ENCODE measurements at places on chromosomes 7 and 10.

DNA sequence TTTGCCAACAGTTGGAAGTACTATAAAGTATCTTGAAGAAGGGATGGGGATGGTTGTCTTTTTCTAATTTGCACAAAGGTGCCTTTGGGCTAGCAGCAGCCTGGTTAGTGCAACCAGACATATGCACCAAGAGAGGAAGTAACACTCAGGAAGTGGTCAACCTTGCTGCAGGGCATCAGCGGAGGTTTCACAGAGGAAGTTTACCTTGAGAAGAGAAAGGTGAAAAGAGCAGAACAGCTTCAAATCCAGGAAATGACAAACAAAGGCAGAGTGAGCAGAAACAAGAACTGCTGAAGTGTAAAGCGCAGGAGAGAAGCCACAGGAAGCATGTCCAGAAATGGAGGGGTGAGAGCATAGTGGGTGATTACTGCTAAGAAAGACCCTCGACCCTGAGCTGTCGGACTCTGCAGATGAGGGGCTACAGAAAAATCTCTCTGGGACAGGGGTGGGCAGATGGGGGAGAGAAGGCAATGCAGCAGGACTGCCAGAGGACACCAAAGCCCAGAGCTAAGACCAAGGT lies 66.9 kb downstream of the STK17A start:
- DNase-seq, result no peak

DNA sequence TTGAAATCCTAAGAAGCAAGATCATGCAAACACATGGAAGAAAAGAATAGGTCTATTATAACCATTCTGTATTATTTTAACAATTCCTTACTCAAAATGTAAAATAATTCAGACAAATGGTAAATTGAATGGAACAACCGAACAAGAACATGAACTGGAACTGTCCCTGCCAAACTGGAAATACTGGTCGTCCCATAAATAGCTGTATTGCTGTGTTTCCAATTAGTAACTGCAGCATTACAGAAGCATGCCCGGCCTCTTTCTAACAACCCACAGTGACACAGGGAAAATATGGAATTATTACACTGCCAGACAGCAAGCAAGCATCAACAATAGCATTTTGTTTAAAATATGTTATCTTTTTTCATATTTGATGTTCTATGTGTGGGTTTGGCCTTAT lies 1138.5 kb upstream of the PHF14 start:
- no peak for DNase-seq

DNA sequence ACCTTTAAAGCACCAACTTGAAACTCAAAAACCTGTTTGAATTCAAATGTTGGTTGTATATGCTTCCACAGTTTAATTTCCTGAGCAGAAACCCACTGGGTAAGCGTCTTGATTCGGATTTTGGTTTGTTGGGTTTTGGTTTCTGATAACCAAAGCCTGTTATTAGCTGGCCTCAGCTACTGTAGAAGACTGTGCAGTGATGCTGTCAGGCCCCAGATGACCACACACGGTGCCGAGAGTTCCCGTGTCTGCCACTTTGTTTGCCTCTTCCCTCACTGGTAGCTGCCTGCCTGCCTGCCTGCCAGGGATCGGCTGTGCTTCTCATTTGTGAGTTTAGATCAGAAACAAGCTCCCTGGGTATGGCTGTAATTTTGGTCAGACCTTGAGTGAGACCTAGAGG lies 5.6 kb downstream of the MDH2 start:
- no peak for DNase-seq

- DNase-seq, result no peak
Measured at GRCh38 chr7:23712368-23713284, 2.6 kb downstream of the STK31 start.

- no peak for DNase-seq
Measured at GRCh38 chr7:129095258-129095657, 40.3 kb upstream of the TNPO3 start.

DNA sequence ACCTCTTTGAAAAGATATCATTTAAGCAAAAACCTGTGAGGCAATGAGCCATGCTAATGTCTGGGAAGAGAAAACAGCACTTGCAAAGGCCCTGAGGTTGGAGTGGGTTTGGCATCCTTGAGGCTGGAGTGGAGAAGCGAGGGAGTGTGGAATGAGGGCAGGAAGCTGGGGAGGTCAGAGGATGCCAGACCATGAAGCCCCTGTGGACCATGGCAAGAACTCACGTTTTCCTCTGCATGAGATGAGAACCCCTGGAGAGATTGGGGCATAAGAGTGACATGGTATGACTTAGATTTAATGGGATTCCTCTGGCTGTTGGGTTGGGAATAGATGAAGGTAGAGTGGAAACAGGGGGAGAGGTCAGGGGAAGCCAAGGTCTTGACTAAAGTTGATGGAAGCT lies 49.4 kb downstream of the GPR26 start:
- DNase-seq, result no peak

DNA sequence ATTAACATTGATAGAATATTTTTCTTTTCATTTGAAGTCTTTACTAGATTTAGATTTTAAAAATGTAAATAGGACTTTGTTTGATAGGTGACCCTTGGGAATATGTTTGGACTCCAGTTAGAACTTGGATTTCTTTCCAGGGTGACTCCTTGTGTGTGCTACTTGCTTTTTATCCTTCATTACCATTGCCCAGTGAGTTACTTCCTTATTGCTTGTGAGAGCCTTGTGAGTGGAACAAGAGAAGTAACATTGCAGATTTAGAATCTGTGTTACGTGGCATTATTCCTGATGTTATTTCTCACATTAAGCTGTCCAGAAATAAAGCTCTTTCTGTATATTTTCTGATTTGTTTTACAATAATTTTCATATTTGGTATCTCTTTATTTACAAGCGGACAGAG lies 128.0 kb upstream of the LRGUK start:
- DNase-seq, result no peak

GRCh38 chr10:90398566-90398965 lies 459.3 kb downstream of the HTR7 start:
- DNase-seq, result no peak

GRCh38 chr10:6838118-6838517 lies 258.0 kb upstream of the PRKCQ start:
- DNase-seq, result no peak

- no peak for DNase-seq
Measured at GRCh38 chr7:93015101-93015778, 102.5 kb downstream of the SAMD9 start.

- no peak for DNase-seq
Measured at GRCh38 chr10:106296750-106297392, 867.6 kb downstream of the SORCS1 start.

GRCh38 chr7:95881597-95881996 lies 109.2 kb downstream of the DYNC1I1 start:
- no peak for DNase-seq

- DNase-seq, result no peak
Measured at GRCh38 chr7:2530071-2530987, 10.8 kb downstream of the LFNG start.

DNA sequence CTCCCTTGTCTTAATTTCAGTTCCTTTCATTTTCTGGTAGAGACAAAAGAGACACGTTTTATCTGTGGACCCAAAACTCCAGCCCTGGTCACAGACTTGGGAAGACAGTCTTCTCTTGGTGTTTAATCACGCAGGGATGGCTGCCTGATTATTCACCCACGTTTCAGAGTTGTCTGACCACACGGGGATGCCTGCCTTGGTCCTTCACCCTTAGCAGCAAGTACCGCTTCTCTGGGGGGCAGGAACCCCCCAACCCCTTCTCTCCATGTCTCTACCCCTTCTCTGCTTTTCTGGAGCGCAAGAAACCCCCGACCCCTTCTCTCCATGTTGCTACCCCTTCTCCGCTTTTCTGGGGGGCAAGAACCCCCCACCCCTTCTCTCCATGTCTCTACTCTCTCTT lies 95.8 kb downstream of the MACC1 start:
- DNase-seq, result no peak

DNA sequence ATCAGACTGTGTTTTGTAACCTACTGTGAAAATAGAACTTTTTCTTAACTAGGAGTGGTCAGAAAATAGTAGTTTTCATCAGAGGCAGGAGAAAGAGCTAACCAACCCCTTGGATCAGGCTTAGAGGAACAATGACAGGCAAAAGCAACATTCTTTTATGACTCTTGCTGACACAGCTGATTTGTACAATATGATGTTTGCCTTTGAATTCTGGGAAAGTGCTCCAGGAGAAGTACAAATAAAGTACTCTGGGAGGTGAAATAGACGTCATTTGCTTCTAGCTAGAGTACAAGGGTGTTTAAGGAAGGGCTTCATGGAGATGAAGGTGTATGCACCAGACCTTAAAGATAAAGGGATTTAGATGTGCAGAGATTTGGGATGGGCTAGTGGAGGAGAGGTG lies 75.1 kb upstream of the KIAA1217 start:
- no peak for DNase-seq

- no peak for DNase-seq
Measured at GRCh38 chr7:143900230-143900766, 1.7 kb downstream of the TCAF1 start.

GRCh38 chr10:22931948-22932347 lies 4.1 kb downstream of the ARMC3 start:
- no peak for DNase-seq

GRCh38 chr7:151793991-151794507 lies 82.9 kb downstream of the PRKAG2 start:
- DNase-seq, result no peak

DNA sequence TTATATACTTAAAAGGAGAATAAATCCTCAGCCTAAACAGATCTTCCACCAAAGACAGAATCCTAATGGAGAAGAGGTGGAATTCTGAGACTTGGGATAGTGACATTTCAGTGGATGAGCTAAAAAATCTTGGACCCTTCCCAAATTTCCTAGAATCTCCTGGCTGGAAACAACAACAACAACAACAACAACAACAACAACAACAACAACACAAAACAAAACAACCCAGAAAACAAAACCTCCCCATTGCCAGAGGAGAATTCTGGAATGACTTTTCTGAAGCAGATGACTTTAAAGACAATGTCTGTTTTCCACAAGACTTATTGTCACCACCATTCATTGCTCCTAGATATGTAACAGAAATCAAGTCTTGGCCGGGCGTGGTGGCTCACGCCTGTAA lies 322.1 kb downstream of the ARL4A start:
- no peak for DNase-seq

- no peak for DNase-seq
Measured at GRCh38 chr7:70188901-70189650, 590.8 kb downstream of the AUTS2 start.

DNA sequence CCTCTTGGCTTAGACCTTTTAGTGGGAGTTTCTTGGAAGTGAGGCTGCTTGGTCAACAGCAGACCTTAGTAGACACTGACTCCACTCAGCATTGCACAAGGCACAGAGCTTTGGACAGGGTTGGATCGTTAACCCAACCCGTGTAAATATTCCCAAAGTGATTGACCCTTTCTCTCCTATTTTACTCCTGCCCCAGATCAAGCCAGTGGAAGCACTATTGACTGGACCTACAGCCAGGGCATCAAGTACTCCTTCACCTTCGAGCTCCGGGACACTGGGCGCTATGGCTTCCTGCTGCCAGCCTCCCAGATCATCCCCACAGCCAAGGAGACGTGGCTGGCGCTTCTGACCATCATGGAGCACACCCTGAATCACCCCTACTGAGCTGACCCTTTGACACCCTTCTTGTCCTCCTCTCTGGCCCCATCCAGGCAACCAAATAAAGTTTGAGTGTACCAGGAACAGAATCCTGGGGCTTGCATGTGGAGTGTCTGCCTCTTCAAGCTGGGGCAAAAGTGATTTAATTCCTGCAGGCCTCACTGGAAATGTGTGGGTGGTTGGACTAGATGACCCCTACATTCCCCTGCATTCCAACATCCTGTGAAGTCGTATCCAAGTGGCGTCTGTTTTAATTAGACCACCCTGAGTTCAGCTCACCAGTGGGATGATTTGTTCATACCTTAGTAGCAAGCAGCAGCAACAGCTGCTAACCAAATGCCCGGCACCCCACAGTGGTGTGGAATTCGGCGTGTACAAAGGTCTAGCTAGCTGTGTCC lies 7.5 kb downstream of the CPA1 start:
- no peak for DNase-seq

GRCh38 chr10:11457336-11457735 lies 154.1 kb downstream of the USP6NL start:
- DNase-seq, result no peak

GRCh38 chr7:159152816-159153215 lies 8.1 kb upstream of the VIPR2 start:
- no peak for DNase-seq

GRCh38 chr7:97094284-97094930 lies 23.1 kb upstream of the SDHAF3 start:
- DNase-seq, result no peak

- no peak for DNase-seq
Measured at GRCh38 chr7:135207406-135208101, 3.8 kb downstream of the WDR91 start.

- DNase-seq, result no peak
Measured at GRCh38 chr7:38229386-38229785, 44.0 kb downstream of the TARP start.

DNA sequence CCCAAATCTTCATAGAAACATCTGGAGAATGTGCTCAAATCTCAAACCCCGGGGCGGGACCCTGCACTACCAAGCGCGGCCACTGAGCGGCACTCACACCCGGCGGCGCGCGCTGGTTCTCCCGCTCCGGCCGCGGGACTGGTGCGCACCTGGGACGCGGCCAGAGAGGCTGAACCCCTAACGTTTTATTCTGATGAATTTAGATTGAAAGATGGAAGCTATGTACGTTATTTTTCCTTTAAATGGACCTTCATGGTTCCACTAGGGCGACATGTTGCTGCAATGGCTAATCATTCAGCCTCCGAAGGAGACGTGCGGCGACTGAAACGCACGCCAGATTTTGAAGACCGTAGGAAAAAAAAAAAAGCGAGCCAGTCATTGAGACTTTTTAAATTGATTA lies 107.0 kb upstream of the INSIG1 start:
- peak; percentile 44 for DNase-seq

- no peak for DNase-seq
Measured at GRCh38 chr10:79137826-79138225, 69.1 kb downstream of the ZMIZ1 start.

DNA sequence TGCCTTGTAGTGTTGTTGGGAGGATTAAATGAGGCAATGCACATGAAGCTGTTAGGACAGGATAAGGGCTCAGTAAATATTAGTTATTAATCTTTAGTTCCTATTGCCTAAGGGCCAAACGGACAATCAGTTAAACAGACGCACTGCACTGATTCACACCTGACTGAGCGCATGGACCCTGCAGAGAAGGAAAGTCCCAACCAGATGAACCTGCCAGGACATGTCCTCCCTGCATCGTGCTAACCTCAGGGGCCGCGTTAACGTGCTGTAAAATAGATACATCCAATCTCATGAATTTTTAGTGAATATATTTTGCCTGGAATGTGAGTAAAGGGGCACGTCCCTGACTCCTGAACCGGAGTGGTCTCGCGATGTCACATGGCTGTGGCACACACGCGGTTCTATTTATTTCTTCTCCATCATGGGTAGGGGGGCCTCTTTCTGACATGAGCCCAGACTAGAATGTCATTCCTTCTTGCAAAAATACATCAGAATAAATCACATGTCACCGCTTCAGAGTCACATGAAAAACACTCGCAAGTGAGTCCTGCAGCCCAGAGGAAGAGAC lies 12.3 kb downstream of the ADARB2 start:
- DNase-seq, result no peak

DNA sequence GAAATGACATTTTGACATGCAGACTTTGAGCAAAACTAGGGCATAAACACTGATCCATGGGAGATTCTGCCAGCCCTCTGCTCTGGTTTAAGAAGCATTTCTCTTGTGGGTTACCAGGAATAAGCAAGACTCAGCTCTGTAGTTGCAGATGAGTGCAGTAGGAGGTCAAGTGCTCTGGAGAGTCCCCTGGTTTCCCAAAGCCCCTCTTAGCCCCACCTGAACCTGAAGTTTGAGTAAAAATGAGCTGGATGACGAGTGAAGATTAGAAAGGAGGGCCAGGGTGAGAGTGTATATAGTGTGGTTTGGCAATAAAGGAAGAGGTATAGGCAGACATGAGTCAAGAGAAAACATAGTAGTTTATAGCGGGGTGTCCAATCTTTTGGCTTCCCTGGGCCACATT lies 220.3 kb downstream of the ARL4A start:
- DNase-seq, result no peak
